Mesenteric fat pad (tissue), 1 donor: ENCODE measurements at places on chromosomes 3 and 15. TPM values are rescaled to one million over a fixed set of nuclear protein-coding genes. Genes with fewer than 3 reads are reported as not detected.

The DZIP3 gene
- total RNA-seq = 8.4 TPM

The LNP1 gene
- 1.3 TPM for total RNA-seq

DNA sequence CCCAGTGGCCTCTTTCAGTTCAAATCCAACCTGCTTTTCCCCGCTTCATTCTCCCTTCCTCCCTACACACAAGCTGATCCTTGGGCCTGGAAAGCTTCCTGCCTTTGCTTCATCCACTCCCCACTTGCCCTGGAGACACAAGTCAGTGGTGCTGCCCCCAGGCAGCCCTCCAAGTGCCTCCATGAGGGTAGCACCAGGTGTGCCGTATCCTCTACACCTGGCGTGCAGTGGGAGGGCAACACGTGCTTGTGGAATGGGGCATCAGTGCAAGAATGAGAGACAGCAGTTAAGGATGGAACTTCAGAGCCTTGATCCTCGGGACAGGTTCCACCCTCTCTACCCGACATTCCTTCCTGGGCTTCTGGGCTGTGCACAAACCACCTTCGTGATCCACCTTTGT is 3.8 kb downstream of the ANPEP start:
- no peak for DNase-seq

GRCh38 chr15:37931868-37932267 is 2.6 kb upstream of the TMCO5A start:
- no peak for DNase-seq

- peak; percentile 86 for DNase-seq
Measured at GRCh38 chr3:42696356-42697288, 6.0 kb downstream of the HHATL start.

DNA sequence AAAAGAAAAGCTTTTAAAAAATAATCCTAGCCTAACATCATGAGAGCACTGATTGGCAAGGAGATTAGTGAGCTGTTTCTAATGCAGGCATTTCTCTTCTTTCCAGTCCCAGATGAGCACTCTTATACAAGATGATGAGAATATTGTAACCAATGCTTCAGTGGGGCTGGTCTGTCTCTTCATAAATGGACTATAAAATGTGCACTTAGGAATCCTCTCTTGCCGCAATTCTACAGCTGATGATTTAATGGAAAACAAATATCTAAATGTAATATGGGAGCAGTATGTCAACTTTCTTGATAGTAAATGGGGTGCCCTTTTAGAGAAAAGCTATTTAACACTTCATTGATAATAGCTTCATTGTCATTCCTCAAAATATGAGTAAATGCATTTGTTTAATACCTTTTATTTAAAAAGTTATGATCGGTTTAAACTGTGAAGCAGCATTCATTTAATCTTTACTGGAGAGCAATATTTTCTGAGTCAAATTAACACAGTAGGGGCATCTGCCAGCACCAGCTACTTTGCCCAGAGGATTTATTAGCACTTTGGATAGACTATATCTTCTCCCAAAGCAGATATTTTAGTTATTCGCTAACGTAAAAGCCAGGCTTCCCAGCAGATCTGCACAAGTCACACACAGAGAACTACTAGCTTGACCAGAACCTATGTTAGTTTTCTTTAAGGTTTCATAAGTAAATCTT is 985.9 kb downstream of the DIPK2A start:
- no peak for DNase-seq
